Thymus (tissue), 14 donors: ENCODE measurements at places on chromosomes 5 and 9. TPM values are rescaled to one million over a fixed set of nuclear protein-coding genes. Genes with fewer than 3 reads are reported as not detected.

The CCDC183 gene
- 3.2 TPM for total RNA-seq

DNA sequence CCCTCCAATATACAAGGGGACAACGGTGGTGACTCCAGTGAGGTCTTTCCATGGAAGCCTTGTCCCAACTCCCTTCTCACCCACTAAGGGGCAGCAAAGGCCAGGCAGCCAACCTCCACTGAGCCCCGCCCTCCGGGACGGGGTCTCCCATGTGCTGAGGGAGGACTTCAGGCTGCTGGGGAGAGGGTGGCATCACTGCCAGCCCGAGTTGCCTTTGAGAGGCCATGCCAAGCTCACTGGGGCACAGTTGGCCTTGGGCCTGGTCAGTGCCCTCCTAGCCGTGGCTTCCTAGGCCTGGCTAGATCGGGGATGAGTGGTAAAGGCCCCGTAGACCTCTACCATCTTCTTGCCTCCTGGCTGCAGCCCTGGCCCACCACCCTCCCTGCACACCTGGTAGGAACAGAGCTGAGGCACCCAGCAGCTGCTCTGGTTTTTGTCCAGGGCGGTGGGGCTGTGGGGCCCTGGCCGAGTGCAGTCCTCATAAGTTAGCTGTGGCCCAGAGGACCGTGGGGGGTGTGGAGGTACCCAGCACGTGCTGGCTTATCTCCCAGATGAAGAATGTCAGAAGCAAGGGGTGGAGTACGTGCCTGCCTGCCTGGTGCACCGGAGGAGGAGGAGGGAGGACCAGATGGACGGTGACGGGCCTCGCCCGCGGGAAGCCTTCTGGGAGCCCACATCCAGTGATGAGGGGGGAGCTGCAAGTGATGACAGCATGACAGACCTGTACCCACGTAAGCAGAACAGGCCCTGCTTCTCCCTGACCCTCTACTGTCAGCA is 3.2 kb downstream of the SURF2 start:
- no peak overlapping the region for H3K4me3 ChIP-seq
- peaks cover 52% of the 10 kb centered on the region for H3K36me3 ChIP-seq
- no peak overlapping the region for H3K27ac ChIP-seq
- H3K4me1 ChIP-seq: peaks cover 23% of the 10 kb centered on the region
- DNase-seq: no peak

- peaks cover 6% of the 10 kb centered on the region for H3K27me3 ChIP-seq
- H3K36me3 ChIP-seq: no peaks in the 10 kb centered on the region
- H3K4me3 ChIP-seq: no peak overlapping the region
- no peak overlapping the region for H3K27ac ChIP-seq
- no peaks in the 10 kb centered on the region for H3K4me1 ChIP-seq
- no peak for DNase-seq
These were observed 1.9 kb upstream of the QRFP start for GRCh38 chr9:130898552-130898852.

GRCh38 chr5:137393196-137393993 is 105.7 kb downstream of the SPOCK1 start:
- H3K4me3 ChIP-seq: no peak overlapping the region
- DNase-seq: no peak
- no peak overlapping the region for H3K27ac ChIP-seq
- no peaks in the 10 kb centered on the region for H3K4me1 ChIP-seq

The MEF2C gene
- total RNA-seq: 12.8 TPM

DNA sequence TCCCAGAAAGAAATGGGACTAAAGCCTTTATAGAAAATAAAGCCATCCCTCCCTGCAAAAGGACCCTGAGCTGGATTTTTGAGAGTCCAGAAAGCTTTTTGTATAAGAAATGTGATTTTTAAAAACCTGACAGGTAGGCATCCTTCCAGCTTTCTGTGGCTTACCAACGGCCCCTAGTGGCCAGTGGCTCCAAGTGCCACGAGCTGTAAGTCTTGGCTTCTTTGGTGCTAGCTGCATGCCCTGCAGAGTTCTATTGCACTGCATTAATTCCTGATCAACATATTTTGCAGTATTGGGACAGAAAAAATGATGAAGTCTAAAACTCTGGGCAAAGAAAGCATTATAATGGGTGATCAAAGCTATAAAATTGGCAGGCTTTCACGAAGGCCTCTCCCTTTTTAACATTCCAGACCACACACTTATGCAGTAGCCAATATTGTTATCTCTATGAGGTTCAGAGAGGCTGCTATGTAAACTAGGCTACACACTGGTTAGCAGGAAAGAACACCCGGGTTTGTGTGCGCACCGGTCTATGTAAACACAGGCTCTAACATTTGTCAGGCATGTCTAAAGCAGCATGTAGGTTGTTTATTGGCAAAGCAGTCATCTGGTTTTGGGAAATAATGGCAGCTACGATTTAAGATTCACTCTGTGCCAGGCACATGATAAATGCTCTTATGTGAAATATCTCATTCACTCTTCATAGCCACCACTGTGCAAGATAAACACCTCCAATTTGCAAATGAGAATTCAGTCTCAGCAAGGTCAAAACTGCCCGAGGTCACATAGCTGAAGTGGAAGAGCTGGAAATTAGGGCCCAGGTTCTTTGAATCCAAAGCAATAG is 55.2 kb downstream of the NMUR2 start:
- H3K4me3 ChIP-seq: no peak overlapping the region
- no peaks in the 10 kb centered on the region for H3K36me3 ChIP-seq
- H3K27ac ChIP-seq: no peak overlapping the region
- no peaks in the 10 kb centered on the region for H3K27me3 ChIP-seq

DNA sequence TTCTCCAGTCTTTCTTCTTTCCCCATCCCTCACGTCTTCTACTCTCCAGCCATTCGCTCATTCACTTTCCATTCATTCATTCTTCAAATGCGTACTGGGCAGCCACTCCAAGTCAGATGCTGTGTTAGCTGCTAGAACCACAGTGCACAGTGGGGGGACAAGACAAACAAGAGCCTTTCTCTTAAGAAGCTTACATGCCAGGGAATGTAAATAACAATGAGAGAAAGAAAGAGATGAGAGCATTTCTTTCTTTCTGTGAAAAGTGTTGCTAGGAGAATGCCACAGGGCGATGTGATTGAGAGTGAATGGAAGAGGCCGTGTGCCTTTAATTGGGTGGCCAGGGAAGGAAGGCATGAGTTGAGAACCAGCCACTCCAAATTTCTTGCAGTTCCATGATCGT is 46.3 kb upstream of the SMIM23 start:
- no peak overlapping the region for H3K27ac ChIP-seq
- H3K27me3 ChIP-seq: no peaks in the 10 kb centered on the region
- no peak for DNase-seq
- peaks cover 9% of the 10 kb centered on the region for H3K4me1 ChIP-seq
- no peaks in the 10 kb centered on the region for H3K36me3 ChIP-seq

The SPINK5 gene
- total RNA-seq: 3.4 TPM

The PCDHA7 gene
- under 0.01 TPM for total RNA-seq

- no peaks in the 10 kb centered on the region for H3K4me1 ChIP-seq
- H3K27me3 ChIP-seq: no peaks in the 10 kb centered on the region
- H3K36me3 ChIP-seq: no peaks in the 10 kb centered on the region
- no peak overlapping the region for H3K4me3 ChIP-seq
- DNase-seq: no peak
These were observed 18.4 kb downstream of the AP3B1 start for GRCh38 chr5:78275998-78276543.

The WHRN gene
- total RNA-seq: 3.2 TPM

GRCh38 chr9:4923580-4924544 is 61.2 kb upstream of the JAK2 start:
- H3K27me3 ChIP-seq: no peaks in the 10 kb centered on the region
- H3K4me1 ChIP-seq: no peaks in the 10 kb centered on the region
- H3K36me3 ChIP-seq: no peaks in the 10 kb centered on the region
- H3K4me3 ChIP-seq: no peak overlapping the region
- DNase-seq: no peak

DNA sequence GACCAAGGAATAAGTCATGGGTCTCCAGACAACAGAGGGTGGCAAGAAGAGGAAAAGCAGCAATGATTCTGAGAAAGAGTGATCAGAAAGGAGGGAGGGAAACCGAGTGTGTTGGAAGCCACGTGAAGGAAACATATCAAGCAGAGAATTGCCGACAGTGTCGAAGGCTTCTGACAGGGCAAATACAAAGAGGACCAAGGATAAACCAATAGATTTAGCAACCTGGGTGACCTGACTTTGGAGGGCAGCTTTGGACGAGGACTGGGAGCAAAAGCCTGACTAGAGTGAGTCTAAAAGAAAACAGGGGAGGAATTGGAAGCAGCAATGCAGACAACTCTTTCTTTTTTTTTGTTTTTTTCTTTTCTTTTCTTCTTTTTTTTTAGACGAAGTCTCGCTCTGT is 83.8 kb downstream of the WWC1 start:
- DNase-seq: no peak
- no peaks in the 10 kb centered on the region for H3K4me1 ChIP-seq
- no peak overlapping the region for H3K27ac ChIP-seq
- no peak overlapping the region for H3K4me3 ChIP-seq

DNA sequence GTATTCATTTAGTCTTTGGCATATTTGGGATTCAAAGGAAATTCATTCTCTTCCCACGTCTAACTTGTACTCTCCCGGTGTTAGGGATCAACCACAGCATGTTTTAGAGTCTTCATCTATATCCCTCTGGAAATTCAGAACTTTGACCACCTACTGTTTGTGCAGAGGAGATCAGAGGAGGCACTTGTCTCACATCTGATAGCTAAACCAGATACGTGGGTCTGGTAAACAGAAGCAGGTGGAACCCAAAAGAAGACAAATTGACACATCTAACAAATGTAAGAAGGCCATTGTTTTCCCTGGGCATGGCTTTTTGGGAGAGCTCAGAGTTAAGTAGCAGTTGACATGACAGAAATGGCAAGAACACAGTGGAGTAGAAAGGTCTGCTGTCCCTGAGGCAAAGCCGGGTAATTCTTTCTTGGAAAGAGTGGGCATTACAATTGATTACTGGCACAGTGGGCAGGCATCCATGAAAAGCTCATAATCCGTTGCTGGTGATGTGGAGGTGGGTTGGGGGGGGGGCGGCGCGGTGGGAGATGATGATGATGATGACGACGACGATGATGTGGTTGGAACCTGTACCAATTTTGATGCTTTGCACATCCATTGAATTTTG is 27.5 kb downstream of the PIP5K1B start:
- no peaks in the 10 kb centered on the region for H3K4me1 ChIP-seq
- no peaks in the 10 kb centered on the region for H3K36me3 ChIP-seq
- H3K27ac ChIP-seq: no peak overlapping the region
- no peaks in the 10 kb centered on the region for H3K27me3 ChIP-seq

- DNase-seq: no peak
- H3K4me3 ChIP-seq: no peak overlapping the region
- no peak overlapping the region for H3K27ac ChIP-seq
- no peaks in the 10 kb centered on the region for H3K36me3 ChIP-seq
- H3K4me1 ChIP-seq: peaks cover 6% of the 10 kb centered on the region
- no peaks in the 10 kb centered on the region for H3K27me3 ChIP-seq
These were observed 187.1 kb upstream of the IER5L start for GRCh38 chr9:129365196-129365595.

The TAF11L9 gene
- total RNA-seq: not detected

GRCh38 chr5:154647761-154648145 is 107.4 kb upstream of the LARP1 start:
- no peak overlapping the region for H3K27ac ChIP-seq
- peaks cover 19% of the 10 kb centered on the region for H3K27me3 ChIP-seq
- DNase-seq: no peak
- H3K4me1 ChIP-seq: peaks cover 15% of the 10 kb centered on the region
- peak overlapping the region; percentile 39 for H3K4me3 ChIP-seq

DNA sequence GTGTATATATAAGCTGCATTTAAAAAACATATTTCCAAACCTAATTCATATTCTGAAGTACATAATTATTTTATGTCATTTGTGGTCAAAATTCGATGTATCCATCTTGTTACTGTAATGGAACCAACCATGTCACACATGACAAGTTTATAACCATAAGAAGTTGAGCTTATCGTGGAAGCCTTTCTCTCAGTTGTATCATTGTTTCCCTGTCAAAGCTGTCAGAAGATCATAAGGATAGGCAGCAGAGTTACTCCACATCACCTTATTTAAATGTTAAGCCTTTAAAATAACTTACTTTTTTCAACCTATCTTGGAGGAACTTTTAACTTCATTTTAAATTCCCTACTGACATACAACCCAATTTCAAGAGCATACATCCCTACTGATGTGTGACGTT is 841.5 kb downstream of the PTPRD start:
- H3K27me3 ChIP-seq: no peaks in the 10 kb centered on the region
- H3K27ac ChIP-seq: no peak overlapping the region
- DNase-seq: no peak
- H3K4me1 ChIP-seq: no peaks in the 10 kb centered on the region

- H3K27me3 ChIP-seq: no peaks in the 10 kb centered on the region
- DNase-seq: no peak
- no peaks in the 10 kb centered on the region for H3K36me3 ChIP-seq
- no peaks in the 10 kb centered on the region for H3K4me1 ChIP-seq
- no peak overlapping the region for H3K4me3 ChIP-seq
These were observed 137.1 kb downstream of the KCTD16 start for GRCh38 chr5:144307736-144308135.

The CRAT gene
- total RNA-seq: 4.1 TPM

DNA sequence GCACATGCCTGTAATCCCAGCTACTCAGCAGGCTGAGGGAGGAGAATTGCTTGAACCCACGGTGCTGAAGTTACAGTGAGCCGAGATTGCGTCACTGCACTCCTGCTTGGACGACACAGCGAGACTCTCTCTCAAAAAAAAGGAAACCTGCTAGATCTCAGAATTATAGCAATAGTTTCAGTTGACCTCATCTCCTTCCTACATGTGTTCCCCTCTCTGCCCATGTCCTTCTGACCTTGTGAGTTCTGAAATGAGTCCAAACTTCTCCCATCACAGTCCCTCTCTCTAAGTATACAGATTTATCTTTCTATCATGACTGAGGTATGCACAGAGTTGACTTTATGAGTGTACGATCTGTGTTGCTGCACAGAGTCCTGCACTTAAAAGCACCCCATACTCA is 44.6 kb upstream of the SHOC1 start:
- no peaks in the 10 kb centered on the region for H3K36me3 ChIP-seq
- H3K27ac ChIP-seq: no peak overlapping the region
- no peaks in the 10 kb centered on the region for H3K27me3 ChIP-seq
- DNase-seq: no peak
- no peaks in the 10 kb centered on the region for H3K4me1 ChIP-seq
